Posterior vena cava (tissue), 2 donors: ENCODE measurements at places on chromosomes 13 and 19. TPM values are rescaled to one million over a fixed set of nuclear protein-coding genes. Genes with fewer than 3 reads are reported as not detected.

- no peak for DNase-seq
Observed at GRCh38 chr19:493391-494170, 2.7 kb upstream of the MADCAM1 start.

GRCh38 chr19:41156207-41156606 lies 36.8 kb upstream of the CYP2S1 start:
- no peak for DNase-seq

Gene OR7D2
- total RNA-seq, result not detected

GRCh38 chr13:90958866-90959265 lies 388.6 kb upstream of the MIR17HG start:
- no peak for DNase-seq

DNA sequence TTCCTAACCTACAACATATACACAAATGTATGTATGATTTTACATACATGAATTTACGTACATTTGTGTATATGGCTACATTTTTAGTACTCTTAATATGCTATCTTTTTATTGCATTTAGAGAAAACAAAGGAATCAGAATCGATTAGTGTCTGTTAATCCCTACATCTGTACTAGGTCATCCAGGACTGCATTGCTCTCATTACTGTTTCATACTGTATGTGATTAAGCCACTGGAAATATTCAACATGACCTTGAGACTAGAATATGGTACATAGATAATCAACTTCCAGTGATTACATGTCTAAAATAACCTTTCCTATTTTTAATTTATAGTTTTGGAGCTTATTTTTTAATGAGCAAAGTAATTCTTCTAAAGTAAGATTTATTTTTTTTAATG lies 5.3 kb upstream of the MAB21L1 start:
- DNase-seq, result no peak

- DNase-seq, result no peak
Observed at GRCh38 chr13:95588721-95589120, 36.2 kb downstream of the CLDN10 start.

- DNase-seq, result no peak
Observed at GRCh38 chr13:26899202-26899601, 138.6 kb upstream of the GPR12 start.

DNA sequence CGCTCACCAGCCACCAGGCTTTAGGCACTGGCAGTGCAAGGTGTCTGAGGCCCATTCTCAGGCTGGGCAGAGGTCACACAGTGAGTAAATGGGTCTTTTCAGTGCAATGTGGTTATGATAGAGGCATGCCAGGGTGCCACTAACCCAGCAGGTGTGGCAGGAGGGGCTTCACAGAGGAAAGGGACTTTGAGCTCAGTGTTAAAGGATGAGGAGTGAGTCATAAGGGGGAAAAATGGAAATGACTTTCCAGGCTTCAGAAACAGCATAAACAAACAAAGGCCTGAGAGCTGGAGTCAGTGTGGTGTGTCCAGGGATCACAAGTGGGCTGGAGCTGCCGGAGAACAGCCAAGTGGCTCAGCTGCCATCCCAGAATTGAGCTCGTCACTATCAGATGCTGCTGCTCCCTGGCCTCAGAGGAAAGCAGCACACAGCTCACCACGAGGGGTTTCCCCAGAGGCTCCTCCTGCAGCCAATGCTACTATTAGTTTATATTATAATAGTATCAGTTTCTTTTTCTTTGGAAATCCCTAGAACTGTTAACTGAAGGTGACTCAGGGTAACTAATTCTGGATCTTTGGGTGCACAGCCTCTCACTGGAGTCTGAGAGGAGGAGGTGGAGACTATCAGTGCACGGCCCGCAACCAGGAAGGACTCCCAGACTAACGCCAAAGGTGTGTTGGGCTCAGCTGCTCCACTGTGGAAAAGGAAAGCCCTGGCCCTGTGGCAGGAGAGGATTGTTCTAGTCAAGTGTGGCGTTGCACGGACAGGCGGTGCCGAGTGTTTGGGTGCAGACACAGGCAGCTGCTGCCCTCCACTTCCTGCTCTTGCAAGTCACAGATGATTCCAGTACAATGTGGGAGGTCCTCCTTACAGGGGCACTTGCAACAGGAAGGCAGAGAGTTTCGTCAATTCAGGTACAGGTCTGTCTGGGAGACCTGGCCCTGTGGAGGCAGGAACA lies 39.5 kb downstream of the DHRS12 start:
- peak; percentile 91 for DNase-seq

DNA sequence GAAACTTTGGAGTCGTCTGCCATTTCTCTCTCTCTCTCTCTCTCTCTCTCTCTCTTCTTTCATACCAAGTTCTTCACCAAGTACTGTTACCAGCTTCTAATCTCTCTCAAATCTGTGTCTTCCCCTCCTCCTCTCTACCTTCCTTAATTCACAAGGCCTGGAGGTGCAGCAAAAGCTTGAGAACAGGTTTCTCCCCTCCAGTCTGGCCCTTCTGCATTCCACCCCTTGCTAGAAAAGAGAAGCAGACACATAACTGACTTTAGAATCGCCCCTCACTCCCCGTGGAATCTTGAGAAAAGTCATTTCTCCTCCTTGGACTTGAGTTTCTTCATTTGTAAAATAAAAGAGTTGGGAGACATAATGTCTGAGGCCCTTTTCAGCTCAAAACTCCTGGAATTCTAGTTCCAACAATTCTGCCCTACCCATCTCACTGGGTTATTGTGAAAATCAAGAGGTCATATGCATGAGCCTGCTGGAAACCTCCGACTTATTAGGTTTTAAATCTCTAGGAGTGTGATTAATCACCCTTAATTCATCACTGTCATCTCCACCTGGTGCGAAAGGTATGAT lies 20.4 kb downstream of the AMER2 start:
- DNase-seq, result no peak

Gene TEX29
- 0.29 TPM for total RNA-seq

GRCh38 chr19:16518483-16519229 lies 22.5 kb downstream of the C19orf44 start:
- no peak for DNase-seq

GRCh38 chr19:46927106-46927505 lies 66.3 kb downstream of the ARHGAP35 start:
- no peak for DNase-seq

Gene CYP4F2
- not detected for total RNA-seq

Gene KANK3
- 11.0 TPM for total RNA-seq

GRCh38 chr13:20173116-20173746 lies 12.4 kb upstream of the GJA3 start:
- no peak for DNase-seq

Gene SACS
- 32.6 TPM for total RNA-seq

DNA sequence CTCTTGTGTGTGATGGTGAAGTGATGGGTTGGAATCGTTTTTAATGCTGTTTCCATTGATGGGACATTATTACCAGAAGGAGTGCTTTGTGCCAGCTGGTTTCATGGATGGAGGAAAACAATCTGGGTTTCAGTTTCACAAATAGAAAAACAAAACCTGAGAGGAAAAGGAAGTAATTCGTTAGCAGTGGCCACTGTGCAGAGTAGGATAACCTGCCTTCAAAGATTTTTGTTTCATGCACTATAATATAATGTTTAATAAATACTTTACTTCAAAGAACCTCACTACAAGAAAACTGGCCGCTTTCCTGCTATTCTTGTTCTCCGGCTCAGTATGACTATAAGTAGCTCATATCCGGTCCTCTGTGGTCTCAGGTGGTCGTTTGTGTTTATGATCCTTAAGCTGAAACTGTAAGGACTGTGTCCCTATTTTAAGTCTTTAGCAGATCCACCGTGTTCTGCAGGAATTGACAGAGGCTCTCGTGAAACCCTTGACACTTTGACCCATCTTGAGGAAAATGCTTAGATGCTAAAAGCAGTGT lies 104.7 kb downstream of the GGACT start:
- no peak for DNase-seq

DNA sequence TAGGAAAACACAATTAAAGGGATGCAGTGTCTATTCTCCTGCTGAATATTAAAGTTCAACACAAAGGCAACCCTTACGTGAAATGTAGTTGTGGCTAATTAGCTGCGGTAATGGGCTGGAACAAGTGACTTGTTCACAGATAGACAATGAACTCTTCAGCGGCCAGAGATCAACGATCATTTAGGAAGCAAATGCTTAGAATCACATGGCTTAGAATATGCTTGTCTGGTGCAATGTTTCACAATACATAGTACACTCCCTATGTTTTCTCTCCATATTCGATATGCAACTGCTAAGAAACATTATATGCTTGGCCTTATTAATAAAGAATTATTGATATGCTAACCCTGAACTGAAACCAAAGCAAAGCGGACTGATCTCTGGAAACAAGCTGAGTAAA lies 25.7 kb upstream of the MTUS2 start:
- no peak for DNase-seq

Gene NEK5
- 0.29 TPM for total RNA-seq

Gene SPACA4
- not detected for total RNA-seq

Gene DNAAF3
- total RNA-seq, result not detected

DNA sequence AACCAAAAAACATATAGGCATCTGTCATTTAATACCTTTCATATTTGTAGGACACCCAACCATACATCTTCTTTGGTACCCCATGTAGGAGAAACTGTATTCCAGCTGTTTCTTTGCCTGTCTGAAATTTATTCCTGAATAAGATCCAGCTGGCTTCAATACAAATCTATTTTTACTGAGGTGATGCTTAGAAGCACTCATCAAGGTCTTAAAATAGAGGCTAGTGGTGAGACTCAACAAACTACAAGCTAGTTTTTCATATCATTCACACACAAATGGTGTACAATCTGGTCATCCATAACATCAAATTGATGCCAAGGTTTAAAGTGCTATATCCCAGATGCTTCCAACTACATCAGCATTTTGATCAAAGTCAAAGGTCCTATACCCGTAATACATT lies 1071.3 kb upstream of the MIR17HG start:
- no peak for DNase-seq

DNA sequence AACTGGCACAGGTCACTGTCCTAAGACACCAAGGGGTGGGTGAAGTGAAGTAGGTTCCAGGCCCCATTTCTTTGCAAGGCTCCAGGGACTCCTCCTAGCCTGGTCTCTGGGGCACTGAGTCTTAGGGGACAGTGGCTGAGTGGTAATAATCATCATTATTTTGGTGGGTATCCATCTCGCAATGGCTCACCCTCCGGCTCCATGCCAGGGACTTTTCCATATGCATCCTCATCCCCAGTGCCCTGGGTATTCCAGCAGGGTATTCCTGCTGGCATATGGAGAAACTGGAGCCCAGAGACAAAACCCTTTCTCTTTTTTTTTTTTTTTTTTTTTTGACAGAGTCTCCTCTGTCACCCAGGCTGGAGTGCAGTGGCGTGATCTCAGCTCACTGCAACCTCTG lies 2.5 kb downstream of the PDE4A start:
- DNase-seq, result no peak

DNA sequence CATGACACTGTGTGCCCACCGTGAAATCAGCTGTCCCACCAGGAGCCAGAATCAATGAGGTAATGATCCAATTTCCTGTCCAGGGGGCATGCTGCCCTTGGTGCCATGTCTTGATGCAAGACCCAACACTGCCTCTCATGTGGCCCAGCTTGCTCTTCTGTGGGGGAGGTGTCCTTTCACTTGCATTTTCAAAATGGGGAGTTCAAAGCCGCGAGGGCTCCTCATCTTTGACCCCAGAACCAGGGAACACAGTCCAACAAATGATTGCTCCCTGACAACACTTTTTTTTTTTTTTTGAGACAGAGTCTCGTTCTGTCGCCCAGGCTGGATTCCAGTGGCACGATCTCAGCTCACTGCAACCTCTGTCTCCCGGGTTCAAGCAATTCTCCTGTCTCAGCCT lies 64.1 kb downstream of the FGF9 start:
- DNase-seq, result no peak

DNA sequence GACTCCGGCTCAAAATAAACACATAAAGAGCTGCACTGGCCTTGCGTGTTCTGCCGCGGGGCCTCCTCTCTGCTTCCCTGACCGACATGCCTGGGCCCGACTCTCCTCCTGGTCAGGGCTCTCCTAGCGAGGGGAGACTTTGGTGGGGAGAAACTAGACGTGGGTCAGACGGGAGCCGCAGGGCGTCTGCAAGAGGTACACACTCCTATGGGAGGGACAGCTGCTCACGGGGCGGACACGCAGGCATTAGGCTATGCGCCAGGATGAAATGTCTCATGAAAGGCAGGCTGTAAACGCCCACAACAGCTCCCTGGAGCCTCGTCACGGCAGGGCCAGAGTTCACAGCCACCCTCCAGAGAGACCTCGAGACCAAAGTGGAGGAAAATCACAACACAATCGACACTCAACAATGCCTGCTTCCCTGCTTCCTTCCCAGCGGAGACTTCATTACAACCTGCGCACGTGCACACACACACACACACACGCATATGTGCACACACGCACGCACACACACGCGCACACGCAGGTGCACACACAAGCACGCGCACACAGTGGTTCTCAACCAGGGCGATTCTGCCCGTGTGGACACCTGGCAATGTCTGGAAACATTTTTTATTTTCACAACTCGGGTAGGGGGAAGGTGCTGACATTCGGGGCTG lies 5.8 kb downstream of the SLC39A3 start:
- DNase-seq, result no peak

Gene SH2D3A
- 0.37 TPM for total RNA-seq

DNA sequence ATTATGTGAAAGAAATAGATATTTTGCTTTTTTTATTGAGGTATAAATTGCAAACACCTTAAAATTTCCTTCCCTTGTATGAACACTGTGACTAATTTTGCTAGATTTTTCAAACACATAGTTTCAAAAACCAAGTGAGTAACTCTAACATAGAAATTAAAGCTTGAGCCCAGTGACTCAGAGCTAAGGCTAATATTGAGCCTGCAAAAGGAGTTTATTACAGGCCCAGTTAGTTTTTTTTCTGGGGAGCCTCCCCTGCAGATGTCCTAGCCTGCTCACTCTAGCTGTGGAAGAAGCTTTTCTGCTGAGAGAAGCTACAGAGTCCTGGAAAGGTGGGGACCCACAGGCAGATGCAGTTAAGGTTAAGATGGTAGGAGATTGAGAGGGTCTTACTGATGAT lies 3.4 kb downstream of the ZNF430 start:
- DNase-seq, result no peak

Gene ZNF493
- 15.1 TPM for total RNA-seq

DNA sequence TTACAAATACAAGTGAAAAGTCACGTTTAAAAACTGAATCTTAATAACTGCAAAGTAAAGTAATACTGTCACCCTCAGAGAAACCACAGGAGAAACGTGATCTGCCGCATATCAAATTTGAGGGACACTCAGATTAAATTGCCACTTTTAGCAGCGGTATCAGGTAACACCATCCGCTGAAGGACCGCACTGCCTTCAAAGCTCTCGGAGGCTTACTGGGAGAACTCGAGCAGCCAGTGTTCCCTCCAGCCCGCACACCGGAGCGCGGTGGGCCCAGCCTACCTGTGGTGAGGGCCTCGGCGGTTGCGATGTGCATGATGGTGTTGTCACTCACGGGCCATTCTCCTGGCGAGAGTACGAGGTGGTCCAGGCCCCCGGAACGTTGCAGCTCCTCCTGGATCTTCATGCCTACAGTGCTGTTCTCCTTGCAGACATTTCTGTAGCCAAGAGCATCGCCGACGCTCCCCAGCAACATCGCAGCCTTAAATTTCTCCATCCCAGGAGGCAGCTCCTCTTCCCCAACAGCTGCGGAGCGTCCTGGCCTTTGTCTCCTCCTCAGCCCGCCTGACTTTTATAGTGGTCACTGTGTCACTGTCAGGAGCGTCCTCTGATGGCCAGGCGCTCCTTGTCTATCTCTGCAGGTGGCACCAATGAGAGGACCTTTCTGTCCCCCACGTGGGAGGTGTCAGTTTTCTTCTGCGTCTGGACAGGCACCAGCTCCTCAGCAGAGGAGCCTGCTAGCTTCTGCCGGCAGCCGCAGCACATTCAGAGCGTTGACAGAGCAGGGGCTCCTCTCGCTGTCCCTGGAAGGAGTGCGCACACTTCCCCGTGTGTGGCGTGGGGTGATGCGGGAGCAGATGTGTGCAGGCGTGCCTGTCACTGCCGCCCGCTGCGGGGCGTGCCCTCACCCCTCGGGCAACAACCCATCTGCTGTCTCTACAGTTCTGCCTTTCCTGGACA lies at the start of gene ADPRHL1:
Gene ADPRHL1, minus strand, starts transcription at position 547 of the 960 bp plus-strand sequence. Its CDS starts 51 bp downstream, at position 496.
- DNase-seq, result peak; percentile 76
